Central memory CD4-positive, alpha-beta T cell (primary cell): ENCODE measurements at places on chromosomes 12 and 14.

GRCh38 chr14:102363182-102363943, 622 bp downstream of the TECPR2 start:
- no peak for DNase-seq

GRCh38 chr12:123723011-123723410, 10.9 kb downstream of the ATP6V0A2 start:
- no peak for DNase-seq

DNA sequence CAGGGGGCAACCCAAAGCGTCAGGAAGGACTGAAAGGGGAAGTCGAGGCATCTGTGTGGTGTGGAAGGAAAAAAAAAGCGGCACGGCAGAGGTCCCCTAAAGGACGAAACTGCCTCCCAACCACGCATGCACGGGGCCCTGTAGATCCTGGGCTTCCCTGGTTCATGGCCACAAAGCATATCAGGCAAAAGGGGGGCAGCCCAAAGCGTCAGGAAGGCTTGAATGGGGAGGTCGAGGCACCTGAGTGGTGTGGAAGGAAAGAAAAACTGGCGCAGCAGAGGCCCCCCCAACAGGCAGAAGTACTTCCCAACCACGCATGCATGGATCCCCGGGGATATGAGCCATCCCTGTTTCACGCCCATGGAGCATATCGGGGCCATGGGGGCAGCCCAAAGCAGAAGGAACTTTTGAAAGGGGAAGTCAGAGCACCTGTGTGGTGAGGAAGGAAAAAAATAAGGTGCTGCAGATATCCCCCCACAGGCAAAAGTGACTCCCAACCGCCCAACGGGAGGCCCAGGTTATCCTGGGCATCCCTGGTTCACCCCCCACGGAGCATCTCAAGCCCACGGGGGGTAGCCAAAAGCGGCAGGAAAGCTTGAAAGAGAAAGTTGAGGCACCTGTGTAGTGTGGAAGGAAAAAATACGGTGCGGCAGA, 581.2 kb downstream of the ALG10 start:
- DNase-seq = no peak

DNA sequence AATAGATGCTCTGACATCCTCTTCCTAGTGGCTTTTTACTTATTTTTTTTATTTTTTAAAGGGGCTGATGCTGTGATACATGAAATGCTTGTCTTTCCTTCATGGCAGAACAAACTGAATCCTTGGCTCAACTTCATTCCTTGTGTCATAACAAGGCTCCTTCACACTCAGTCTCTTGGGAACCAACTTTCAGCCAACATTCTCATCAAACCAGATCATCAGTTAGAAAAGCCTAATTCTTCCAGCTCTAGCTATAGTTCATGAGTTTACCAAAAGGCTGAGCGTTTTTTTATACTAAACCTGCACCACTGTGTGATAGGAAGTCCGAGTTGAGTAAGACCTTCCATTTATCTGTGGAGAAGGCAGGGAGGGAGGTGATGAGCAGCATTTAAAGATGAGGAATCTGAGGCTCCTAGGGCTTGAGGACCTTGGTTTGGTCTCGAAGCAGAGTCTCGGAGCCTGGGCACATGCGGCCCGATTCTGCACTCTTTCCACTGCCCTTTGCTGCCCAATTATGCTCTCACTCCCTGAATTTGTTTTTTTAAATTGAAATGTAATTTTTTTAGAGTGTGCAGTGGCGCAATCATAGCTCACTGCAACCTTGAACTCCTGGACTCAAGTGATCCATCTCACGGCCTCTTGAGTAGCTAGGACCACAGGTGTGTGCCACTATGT, 8.2 kb downstream of the GPRC5D start:
- DNase-seq = no peak

DNA sequence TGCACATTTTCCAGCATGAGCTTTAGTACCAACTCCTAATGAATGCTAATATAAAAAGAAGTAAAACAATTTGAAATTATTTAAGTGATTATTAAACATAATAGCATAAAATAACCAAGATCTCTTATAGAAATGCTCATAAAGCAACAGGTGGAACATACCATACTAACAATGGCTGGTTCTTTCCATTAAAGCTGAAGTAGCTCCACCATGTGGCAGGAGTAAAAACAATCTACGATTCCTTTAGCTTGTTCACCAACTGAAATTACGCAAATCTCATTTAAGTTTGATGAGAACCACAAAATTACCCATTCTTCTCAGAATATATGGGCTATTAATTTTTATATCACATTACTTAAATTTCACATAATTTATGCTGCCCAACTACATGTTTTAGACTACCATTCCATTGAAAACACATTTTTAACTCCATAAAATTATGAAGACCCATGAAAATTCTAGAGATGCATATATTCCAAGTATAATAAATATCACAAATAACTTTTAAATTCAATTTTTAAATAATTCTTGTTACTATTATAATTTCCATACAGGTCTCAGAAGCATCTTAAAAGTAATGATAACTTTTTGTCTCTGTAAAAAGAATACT, 213.6 kb downstream of the DAD1 start:
- DNase-seq = no peak

DNA sequence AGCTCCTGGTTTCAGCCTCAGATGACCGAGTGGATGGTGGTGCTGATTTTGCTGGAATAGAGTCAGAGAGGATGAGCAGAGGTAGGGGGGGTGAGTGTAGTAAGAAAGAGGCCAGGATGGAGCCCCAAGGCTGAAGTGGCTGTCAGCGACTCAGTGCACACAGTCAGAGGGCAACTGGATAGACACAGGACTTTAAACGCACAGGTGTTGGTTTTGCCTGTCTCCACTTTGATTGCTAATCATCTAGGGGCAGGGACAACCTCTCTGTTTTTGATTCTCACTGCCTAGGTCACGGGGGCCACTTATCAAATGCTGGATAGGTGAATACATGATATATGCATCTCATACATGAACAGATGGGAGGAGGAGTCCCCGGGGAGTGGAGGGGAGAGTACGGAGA, 99.5 kb downstream of the EGLN3 start:
- DNase-seq = no peak

DNA sequence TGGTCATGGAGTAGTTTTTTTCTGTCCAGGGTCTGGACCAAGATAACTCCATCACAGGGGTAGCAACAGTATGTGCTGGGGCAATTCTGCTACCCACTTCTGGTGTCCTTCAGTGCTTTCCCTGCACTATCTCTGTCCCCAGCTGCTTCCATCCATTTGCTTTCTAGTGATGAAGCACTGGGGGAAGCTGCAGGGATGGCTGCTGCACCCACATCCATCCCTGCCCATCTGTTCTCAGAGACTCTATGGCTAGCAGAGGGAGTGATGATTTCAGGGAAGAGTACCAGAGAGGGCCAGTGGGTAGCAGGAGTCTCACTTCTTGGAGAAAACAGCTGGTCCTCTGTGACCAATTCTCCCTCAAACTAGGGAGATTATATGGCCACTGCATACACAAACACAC, 44.1 kb downstream of the ETV6 start:
- no peak for DNase-seq

- peak; percentile 15 for DNase-seq
Measured at GRCh38 chr14:52268279-52269061, 972 bp downstream of the PTGDR start.

GRCh38 chr14:68884031-68885030, 91.5 kb upstream of the ZFP36L1 start:
- no peak for DNase-seq
